NCI-H1417 treated with DMSO at 0.1 percent for 48 hours (cell line): ENCODE measurements at places on chromosomes 5 and 9.

DNA sequence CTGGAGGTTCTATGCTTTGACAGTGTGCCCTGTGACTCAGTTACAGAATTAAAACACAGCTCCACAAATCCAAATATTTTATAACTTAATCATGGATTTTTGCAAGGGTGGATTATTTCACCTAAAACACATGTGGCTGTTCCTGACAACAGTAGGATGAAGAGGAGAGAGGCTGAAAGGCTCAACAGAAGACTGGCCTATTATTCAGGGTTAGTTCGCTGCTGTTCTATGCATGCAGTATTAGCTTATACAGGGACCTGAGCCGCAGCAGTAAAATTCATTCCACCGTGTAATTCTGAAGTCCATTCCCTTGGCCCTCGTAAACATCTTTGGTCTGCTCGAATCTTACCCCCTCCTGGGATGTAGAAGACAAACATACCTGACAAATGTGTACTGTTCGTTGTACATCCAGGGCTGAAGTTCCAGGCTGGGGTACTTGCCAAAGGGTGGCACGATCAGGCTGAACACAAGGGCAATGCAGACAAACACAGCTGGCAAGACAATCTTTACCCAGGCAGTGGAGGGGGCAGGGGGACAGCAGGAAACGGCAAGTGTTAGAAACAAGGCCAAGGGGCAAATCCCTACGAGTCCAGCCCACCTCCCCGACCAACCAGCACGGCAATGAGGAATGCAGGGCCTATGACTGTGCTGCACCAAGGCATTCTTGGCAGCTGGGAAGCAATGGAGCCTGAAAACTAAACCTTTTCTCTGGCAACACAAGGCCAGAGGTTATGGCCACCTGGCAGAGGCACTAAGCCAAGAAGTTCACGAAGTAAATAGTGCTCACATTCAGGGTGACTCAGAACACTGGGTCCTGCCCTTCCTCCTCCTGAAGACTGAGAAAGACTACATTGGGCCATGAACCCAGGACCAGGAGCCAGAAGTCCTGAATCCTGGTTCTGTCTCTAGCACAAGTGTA lies 46.8 kb downstream of the NIPSNAP3B start:
- DNase-seq: no peak

GRCh38 chr5:179696603-179697002 lies 2.2 kb upstream of the CANX start:
- DNase-seq: no peak

GRCh38 chr9:116992865-116993264 lies 305.8 kb downstream of the TRIM32 start:
- DNase-seq: no peak

DNA sequence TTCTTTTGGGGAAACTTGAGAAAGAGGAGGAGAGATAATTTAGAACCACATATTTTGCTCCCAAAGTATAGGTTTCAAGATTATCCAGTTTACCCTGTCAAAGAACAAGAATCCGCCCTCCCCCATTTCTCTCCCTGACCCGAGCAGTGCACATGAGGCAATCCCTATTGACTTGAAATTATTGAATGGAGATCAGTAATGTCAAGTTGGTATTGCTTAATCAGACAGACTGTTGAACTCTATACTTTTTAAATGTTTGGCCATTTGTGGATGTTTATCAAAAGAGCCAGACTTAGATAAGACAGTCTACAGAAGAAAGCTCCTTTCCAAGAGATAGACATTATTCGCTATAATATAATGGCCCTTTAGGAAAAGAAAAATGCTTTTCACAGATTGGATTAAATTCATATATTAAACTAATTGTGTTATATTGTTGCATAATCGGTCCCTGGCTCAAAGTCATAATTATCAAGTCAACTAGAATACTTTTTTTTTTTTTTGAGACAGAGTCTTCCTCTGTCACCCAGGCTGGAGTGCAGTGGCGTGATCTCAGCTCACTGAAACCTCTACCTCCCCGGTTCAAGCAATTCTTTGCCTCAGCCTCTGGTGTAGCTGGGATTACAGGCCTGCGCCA lies 5.3 kb downstream of the SLC25A25 start:
- DNase-seq: no peak

- DNase-seq: no peak
These were observed 68.8 kb downstream of the NPR3 start for GRCh38 chr5:32779754-32780415.

GRCh38 chr5:6000867-6001266 lies 377.5 kb downstream of the MED10 start:
- DNase-seq: no peak

- DNase-seq: no peak
These were observed 969 bp downstream of the CLK4 start for GRCh38 chr5:178625679-178626483.

DNA sequence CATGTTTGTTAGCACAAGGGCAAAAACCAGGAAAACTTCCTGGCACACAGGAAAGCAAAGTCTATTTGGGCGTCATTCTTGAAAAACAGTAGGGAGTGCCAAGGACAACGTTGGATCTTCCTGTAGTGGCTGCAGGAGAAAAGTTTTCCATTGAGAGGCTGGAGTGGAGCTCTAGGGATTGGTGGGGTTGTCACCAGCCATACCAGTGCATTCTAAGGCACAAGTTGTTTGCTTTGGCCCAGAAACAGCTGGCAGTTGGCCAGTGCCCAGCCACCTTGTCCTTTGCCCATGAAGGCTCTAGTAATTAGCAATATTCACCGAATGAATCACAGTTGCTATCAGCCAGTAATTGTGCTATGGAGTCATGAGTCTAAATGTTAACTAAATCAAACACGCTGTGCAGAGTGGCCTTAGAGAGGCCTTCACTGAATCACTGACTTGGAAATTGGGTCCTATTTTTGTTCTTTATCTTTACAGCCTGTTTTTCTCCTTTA lies 26.4 kb downstream of the TNFSF15 start:
- no peak for DNase-seq

DNA sequence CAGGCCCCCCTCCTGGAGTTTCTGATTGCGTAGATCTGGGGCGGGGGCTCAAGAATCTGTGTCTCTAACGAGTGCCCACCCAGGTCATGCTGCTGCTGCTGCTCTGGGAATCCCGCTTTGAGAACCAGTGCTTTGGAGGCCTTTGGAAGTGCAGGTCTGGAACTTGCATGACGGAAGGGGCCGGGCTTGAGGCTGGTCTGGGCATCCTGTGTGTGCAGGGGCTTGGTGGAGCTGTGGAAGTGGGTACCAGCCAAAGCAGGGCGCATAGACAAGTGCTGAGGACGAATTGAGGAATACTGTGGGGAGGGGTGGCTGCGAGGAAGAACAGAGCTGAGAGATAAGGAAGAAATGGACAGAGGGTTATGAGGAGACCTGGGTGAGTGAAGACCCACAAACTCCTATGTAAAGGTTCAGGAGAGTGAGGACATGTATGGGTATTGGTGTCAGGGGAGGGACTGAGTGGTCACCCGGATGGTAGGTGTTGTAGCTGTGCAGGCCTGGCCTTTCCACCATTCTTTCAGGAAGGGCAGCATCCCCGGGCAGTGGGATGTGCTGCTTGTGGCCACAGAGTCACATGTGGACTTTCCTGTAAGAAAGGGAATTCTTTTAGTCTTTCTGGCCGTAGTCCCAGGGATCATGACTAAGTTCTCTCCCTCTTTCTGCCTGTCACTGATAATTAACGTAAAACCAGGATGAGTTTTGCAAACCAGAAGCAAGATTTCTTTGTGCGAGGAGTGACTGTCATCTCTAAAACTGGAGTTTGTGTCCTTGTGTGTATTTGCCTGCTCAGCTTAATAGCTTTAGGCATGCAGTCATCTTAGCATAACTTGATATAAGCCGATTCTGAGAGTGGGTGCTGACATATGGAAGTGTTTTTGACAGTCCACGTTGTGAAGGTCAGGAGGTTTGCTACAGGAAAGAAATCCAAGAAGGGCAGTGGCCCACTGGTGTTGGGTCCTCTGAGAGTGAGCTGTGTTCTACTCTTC lies 43.3 kb upstream of the TJP2 start:
- no peak for DNase-seq

DNA sequence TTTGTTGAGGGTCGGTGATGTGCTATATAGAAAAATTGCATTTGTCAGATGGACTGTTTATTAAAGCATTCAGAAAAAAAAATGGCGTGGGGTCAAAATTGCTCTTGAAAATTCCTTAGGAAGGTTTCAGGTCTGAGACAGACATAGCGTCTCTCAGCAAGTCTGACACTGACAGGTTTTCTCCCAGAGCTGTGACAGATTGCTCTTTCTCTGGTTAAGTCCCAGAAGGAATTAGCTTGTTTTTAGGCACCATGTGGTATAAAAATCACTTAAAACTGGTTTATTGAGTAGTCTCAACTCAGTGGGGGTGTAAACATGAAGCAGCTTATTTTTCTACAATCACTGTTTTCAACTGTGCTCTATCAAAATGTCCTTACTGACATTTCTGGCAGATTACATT lies 1379.8 kb downstream of the MAT2B start:
- DNase-seq: no peak

DNA sequence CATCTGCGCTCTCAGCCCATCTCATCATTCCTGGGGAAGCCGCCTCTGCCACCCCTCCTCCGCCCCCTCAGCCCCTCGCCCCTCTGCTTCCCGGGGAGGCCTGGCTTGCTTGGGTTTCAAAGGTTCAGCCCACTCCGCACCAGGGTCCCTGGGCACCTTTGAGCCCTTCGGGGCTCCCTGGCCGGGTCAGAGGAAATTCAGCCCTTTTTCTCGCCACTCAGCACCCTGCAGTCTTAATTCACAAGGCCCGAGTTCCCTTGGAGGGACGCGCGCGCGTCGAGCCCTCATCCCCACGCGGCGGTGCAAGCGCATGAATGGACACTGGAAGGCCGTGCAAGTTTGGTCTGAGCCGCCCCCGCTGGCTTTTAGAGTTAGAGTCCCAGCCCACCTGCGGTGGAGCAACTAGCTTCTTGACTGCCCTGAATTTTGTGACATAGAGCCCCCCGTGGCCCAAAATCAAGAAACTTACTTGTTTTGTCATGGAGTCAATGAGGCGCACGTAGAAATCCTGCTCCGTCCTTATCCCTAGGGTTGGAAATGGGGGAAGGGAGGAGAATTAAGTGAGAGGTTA lies 4.5 kb downstream of the EBF1 start:
- no peak for DNase-seq

DNA sequence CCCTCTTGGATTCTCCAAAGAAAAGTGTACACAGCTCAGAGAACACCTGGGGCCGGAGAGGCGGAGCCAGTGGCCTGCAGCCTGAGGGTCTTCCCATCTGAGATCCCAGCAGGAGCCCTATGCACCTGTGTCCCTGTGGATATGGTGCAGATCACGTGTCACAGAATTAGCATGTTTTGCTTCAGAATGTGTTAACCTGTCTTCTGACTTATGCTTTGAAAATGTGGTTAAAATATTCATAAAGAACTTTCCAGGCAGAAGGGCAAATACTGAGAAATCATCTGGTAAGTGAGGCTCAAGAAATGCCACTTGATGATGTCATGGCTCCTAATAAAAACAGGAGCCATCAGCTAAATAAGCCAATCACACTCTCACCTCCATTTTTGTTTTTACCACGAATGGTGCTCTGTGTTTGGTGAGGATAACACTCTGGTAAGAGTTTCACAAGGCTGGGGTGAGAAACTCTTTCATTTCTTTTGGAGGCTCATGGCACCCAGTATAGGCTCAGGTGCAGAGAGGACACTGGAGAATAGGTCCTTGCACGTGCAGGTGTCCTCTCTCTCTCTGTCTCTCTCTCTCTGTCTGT lies 279.8 kb downstream of the FSTL4 start:
- DNase-seq: no peak

- no peak for DNase-seq
These were observed 22.0 kb downstream of the ZNF618 start for GRCh38 chr9:113898151-113898550.

- no peak for DNase-seq
These were observed 176.1 kb downstream of the PCSK1 start for GRCh38 chr5:96256795-96257470.

- no peak for DNase-seq
These were observed 71.2 kb upstream of the FREM1 start for GRCh38 chr9:14981291-14981950.

- no peak for DNase-seq
These were observed 75.0 kb upstream of the MSX2 start for GRCh38 chr5:174649391-174649790.

DNA sequence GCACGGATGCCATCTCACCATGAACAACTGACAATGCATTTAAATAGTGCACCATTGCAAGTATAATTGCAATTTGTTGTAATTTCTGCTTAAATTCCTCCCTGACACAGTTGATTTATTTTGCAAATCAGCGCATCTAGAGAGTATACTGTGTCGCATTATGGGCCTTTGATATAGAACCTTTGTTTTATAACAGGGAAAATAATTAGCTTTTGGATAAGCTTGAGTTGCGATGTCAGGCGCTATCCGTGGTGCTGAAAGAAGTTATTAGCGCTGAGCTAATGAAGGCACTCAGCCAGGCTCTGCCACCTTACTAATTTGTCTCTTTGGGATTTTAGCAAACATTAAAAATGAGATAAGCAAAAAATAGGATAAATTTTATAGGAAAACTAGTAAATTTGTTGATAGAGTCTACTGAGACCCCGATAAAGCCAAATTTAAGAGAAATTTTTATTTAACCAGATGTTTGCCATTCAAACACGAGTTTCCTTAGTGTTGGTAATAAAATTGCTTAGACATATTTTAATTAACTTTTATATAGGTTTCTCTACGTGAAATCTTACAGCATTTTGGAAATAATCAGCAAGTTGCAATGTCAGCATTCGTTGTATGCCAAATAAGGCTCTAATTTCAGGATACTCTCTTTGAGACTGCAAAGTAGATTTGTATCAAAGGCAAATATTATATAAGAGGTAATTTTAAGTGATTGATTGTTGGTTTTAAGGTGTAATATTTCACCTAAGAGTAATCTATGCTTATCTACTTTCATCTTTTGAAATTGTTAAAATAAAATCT lies 355.5 kb downstream of the TLR4 start:
- DNase-seq: no peak

DNA sequence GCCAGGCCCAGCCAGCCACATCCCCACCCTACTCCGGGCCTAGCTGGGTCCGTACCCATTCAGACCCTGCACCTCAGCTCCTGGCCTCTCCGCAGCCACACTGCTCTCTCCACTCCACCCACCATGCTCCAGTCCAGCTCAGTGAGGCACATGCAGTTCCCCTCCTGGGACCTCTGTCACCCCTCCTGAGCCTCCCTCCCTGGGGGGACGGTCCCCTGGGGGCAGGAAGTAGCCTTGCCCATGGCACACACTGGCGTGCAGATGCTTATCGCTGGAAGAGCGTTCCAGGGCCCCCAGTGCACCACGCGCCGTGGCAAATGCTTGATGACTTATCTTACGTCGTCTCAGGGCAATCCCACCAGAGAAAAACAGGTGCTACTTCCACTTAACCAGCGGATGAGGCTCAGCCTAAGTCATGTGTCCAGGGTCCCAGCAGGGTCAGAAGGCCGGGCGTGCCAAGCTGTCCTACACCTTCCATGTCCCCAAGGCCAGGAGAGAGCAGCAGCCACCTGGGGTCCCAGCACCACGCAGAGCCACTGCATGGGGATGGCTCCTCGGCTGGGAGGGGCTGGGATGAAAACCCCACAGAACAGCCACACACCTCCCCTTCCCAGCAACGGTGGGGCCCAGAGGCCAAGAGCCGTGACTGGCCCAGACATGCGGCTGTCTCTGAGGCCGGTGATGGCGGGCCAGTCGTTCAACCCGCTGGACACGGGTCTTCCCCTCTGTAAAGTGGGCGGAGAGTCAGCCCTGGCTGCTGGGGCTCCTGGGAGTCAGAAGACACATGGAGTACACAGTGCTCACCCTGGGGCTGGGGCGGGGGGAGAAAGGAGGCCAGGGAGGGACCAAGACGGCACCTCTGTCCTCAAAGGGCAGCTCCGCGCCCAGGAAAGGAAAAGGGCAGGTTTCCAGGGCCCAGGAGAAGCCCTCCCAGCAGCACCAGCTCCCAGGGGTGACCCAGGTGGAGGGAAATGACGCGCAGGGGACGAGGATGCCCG lies 2.6 kb upstream of the CCDC187 start:
- DNase-seq: no peak
